Ascending aorta (tissue), 2 donors: ENCODE measurements at places on chromosomes 13 and 19. TPM values are rescaled to one million over a fixed set of nuclear protein-coding genes. Genes with fewer than 3 reads are reported as not detected.

- H3K4me3 ChIP-seq: peak overlapping the region; percentile 67
- H3K27ac ChIP-seq: no peak overlapping the region
- no peak for DNase-seq
- H3K27me3 ChIP-seq: no peaks in the 10 kb centered on the region
- H3K36me3 ChIP-seq: no peaks in the 10 kb centered on the region
- H3K4me1 ChIP-seq: no peaks in the 10 kb centered on the region
These were observed 132.7 kb downstream of the ZDHHC20 start for GRCh38 chr13:21326155-21327031.

DNA sequence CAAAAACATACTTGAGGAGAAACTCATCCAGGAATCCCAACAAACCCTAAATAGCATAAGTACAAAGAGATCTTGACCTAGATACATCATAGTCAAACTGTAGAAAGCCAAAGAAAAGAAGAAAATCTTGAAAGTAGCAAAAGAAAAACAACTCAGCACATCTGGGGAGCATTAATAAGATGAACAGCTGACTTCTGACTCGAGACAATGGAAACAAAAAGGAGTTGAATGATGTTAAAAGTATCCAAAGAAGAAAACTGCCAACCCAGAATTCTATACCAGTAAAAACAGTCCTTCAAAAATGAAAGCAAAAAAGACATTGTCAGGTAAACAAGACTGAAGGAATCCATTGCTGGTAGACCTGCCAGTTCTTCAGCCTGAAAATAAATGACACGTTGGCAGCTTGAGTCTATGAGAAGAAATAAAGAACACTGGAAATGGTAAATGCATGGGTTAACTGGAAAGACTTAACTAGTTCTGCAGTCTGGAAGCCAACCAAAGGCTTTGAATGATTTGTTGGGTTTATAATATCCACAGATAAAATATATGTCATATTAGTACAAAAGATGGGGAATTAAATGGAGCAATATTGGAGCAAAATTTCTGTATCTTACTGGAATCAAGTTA lies 46.8 kb downstream of the TSSK6 start:
- H3K27ac ChIP-seq: no peak overlapping the region
- no peak overlapping the region for H3K4me3 ChIP-seq
- DNase-seq: no peak
- peaks cover 20% of the 10 kb centered on the region for H3K36me3 ChIP-seq

DNA sequence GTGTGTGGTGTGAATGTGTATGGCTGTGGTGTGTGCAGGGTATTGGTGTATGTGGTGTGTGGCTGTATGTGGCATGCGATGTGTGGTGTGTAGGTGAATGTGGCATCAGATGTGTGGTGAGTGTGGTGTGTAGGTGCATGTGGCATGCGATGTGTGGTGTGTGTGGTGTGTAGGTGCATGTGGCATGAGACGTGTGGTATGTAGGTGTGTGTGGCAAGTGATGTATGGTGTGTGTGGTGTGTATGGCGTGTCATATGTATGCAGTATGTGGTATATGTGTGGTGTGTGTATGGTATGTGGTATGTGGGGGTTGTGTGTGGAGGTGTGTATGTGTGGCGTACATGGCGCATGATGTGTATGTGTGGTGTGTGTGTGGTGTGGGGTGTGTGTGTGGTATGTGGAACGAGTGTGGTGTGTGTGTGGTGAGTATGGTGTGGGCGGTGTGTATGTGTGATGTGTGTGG lies 63.4 kb downstream of the PEPD start:
- no peaks in the 10 kb centered on the region for H3K36me3 ChIP-seq
- no peak overlapping the region for H3K4me3 ChIP-seq
- H3K27me3 ChIP-seq: no peaks in the 10 kb centered on the region
- H3K27ac ChIP-seq: no peak overlapping the region
- peak; percentile 15 for DNase-seq

- H3K27ac ChIP-seq: peak overlapping the region; percentile 69
- H3K4me1 ChIP-seq: no peaks in the 10 kb centered on the region
- H3K36me3 ChIP-seq: no peaks in the 10 kb centered on the region
- peak; percentile 93 for DNase-seq
These were observed 151.7 kb downstream of the DCLK1 start for GRCh38 chr13:35979361-35979951.

DNA sequence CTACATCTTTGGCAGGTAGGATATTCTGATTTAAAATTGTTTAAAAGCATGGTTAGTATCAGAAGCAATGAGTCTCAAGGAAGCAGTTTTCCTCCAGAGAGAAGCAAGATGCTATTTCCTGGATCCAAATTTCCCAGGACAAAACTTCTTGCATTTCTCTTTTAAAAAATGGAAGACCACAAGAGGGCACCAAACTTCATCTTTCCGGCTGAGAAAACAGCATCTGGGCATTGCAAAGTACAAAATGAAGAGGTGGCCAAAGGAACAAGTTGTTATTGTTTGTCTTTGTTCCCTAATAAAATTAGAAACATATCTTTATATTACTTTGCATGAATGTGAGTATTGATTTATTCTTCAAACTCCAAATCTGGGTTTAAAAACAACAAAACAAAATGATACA lies 60.0 kb upstream of the LRCH1 start:
- H3K4me3 ChIP-seq: no peak overlapping the region
- peak overlapping the region; percentile 32 for H3K27ac ChIP-seq
- no peak for DNase-seq
- H3K27me3 ChIP-seq: no peaks in the 10 kb centered on the region
- no peaks in the 10 kb centered on the region for H3K36me3 ChIP-seq

DNA sequence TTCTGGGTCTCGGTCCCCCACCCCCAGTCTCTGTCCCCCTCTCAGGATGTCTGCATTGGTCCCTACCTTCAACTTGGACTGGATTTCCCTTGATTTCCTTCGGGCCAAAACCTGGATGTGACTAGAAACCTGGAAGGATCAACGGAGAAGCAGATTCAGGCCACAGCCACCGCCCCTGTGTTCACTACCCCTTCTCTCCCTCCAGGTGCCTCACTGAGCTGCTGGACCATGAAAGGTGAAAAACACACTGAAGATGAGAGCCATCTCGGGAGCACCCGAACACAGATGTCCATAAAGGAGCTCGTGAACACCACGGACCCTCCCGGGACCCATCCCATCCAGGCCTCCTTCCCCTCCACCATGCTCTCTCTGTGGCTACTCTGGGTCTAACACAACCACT lies 5.0 kb downstream of the TEAD2 start:
- DNase-seq: no peak
- no peak overlapping the region for H3K27ac ChIP-seq
- no peaks in the 10 kb centered on the region for H3K4me1 ChIP-seq

- H3K4me1 ChIP-seq: no peaks in the 10 kb centered on the region
These were observed 29.0 kb upstream of the ZNF564 start for GRCh38 chr19:12580180-12580694.

- no peak overlapping the region for H3K4me3 ChIP-seq
- no peak overlapping the region for H3K27ac ChIP-seq
- H3K27me3 ChIP-seq: no peaks in the 10 kb centered on the region
- H3K4me1 ChIP-seq: no peaks in the 10 kb centered on the region
- no peak for DNase-seq
These were observed 70.1 kb downstream of the TDRD3 start for GRCh38 chr13:60467098-60467497.

DNA sequence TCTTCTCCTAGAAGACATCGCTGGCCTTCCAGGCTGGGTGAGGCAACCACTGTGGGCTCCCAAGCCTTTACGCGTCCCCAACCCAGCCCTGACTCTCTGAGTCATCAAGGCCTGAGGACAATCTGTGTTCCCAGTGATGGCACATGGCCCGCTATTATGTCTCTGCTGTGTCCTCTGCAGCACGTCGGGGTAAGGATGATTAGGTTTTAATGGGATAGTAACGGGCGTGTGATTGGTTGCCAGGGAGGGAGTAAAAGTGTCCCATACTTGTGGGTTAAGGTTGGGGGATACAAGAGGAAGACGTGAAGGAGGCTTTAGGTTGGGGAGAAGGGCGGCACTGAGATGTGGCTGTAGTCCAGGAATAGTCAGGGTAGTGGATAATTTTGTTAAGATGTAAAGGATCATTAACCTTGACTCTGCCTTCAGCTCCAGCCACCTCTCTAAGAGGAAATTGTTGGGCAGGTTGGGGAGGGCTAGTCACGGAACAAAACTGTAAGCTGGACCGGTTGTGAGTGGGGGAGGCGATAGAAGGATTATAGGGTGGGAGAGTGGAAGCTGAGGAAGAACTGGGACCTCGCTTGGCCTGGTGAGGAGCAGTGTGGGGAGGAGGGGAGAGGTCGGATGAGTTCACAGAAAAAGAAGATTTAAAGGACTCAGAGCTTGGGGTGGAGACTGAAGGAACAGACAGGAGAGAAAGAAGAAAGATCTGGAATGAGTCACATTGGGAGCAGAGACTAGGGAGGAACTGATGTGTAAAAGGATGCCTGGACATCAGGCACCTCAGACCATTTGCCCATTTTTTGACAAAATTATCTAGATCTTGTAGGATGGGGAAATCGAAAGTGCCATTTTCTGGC lies 27.9 kb upstream of the IGFL1 start:
- DNase-seq: no peak
- no peaks in the 10 kb centered on the region for H3K27me3 ChIP-seq
- no peak overlapping the region for H3K27ac ChIP-seq
- H3K36me3 ChIP-seq: no peaks in the 10 kb centered on the region

DNA sequence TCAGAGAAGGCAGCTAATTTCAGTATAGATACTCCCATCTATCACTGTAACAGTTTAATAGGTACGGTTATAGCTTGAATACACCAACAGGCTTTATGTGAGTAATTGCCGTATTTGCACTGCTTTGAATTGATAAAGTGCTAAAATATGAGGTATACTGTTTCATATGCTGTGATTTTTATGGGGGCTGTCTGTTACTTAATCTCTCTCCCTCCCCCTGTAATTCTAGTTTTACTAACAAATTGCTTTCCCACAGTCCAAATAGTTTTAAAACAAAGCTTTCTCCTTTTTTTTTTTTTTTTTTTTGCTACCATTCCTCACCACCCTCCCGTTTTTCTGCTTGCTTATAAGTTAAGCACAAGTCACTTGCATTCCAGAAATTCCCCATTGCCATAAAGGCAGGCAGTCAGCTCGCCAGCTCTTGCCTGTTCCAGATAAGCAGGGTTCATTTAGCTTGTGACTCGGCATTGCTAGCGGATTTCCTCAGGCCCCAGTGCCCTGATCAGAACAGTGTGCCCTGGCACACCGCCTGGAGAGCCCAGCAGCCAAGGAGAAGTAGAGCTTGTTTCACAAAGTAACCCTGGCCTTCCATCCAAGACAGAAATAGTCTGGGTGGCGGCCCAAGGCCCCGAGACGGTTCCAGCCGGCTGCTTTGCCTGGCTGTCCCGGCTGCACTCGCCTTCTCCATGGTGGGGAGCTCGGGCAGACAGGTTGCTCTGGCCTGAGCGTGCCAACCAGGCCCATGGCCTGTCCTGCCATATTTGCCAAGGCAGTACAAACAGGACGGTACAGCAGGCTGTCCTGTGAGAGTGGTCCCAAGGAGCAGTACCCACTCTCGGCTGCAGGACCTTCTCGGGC lies 43.5 kb upstream of the NPAS1 start:
- no peaks in the 10 kb centered on the region for H3K36me3 ChIP-seq
- H3K27me3 ChIP-seq: no peaks in the 10 kb centered on the region
- peak overlapping the region; percentile 91 for H3K27ac ChIP-seq
- H3K4me1 ChIP-seq: peaks cover 32% of the 10 kb centered on the region
- peak; percentile 90 for DNase-seq
- H3K4me3 ChIP-seq: peak overlapping the region; percentile 17

GRCh38 chr19:18342090-18342632 lies 1.8 kb downstream of the PGPEP1 start:
- H3K4me1 ChIP-seq: peaks cover 12% of the 10 kb centered on the region
- H3K27me3 ChIP-seq: no peaks in the 10 kb centered on the region
- no peak for DNase-seq
- no peaks in the 10 kb centered on the region for H3K36me3 ChIP-seq
- H3K27ac ChIP-seq: peak overlapping the region; percentile 96
- no peak overlapping the region for H3K4me3 ChIP-seq

- no peak overlapping the region for H3K27ac ChIP-seq
- no peak for DNase-seq
- H3K4me3 ChIP-seq: no peak overlapping the region
- H3K4me1 ChIP-seq: no peaks in the 10 kb centered on the region
These were observed 27.0 kb downstream of the MTRF1 start for GRCh38 chr13:41236369-41236768.

GRIN3B gene
- total RNA-seq: not detected

SULT2A1 gene
- 2.1 TPM for total RNA-seq
